Central memory CD4-positive, alpha-beta T cell (primary cell): ENCODE measurements at places on chromosomes 12 and 14.
A peak's percentile ranks its signal among the peaks of the same experiment; 100 is the strongest.

GRCh38 chr14:25537846-25538455, 488.0 kb upstream of the STXBP6 start:
- DNase-seq, result no peak

DNA sequence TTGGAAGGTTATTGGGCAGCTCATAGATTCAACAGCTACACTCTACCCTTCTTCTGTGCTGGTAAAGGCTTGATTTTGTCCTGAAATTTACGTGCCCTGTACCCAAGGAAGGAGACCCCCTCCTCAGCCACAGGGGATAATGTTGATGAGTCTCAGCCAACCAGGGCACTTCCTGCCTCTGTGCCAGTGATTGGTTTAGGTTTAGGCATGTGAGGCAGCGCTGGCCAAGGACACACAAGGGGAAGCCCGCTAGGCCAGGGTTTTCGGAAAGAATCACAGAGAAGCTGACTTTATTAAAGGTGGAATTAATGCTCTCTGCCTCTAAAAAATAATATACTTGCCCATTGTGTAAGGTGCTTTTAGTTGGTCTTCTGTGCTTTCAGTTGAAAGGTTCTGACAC, 15.4 kb upstream of the CTDSP2 start:
- no peak for DNase-seq

GRCh38 chr14:22561661-22562579, 27.1 kb downstream of the DAD1 start:
- peak; percentile 94 for DNase-seq

GRCh38 chr14:87630846-87631245, 362.1 kb downstream of the GALC start:
- DNase-seq, result no peak

GRCh38 chr12:14272956-14273912, 92.2 kb upstream of the ATF7IP start:
- DNase-seq, result no peak

GRCh38 chr14:20662968-20663732, 21.2 kb upstream of the RNASE4 start:
- peak; percentile 72 for DNase-seq

GRCh38 chr14:53501361-53502211, 348.5 kb upstream of the DDHD1 start:
- no peak for DNase-seq

DNA sequence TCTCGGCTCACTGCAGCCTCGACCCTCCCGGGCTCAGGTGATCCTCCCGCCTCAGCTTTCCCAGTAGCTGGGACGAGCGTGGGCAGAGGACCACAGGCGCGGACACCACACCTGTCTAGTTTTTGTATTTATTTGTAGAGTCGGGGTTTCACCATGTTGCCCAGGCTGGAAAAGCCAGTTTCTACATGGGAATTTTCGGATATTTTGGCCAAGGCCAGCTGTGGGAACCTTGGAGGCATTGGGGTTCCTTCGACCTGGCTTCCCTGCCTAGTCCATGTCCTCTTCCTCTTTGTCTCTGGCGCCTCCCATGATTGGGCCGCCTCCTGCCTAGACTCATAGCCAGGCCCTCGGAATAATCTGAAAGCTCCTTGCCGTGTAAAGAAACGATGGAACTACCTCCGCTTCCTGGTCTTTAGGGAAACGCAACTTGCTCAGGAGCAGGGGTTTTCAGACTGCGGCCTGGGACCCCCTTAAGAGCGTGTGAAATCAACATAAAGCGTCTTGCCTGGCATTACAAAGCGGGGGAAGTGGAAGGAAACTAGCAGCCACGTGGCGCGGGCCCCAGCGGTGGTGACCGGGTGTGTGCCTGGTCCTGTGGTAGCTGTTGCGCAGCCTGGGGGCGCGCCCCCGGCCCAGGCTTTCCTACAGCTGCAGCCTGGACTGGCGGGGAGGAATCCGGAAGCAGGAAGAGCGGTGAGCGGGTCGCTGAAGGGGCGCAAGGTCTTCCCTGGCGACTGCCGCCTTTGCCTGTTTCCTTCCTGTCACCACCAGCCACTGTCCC, 1.4 kb upstream of the HSP90AA1 start:
- DNase-seq, result peak; percentile 37

- no peak for DNase-seq
Observed at GRCh38 chr12:117836476-117836875, 132.3 kb downstream of the KSR2 start.

DNA sequence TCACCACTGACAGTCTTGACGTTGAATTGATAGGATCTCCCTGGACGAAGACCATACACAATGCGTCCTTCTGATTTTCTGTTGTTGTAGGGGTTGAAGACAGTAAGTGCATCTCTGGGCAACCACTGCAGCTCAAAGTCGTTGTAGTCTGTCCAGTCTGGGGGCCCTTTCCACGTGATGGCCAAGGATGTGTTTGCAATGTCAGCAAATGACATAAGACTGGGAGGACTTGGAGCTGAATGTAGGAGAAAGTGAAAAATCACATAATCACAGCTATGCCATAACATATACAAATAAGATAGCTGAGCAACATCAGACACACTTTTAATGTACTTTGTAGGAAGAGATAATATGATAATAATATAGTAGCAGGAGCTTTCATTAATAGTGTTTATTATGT, 77.8 kb downstream of the PTPRB start:
- DNase-seq, result no peak

- no peak for DNase-seq
Observed at GRCh38 chr12:64221651-64222008, 466 bp downstream of the KICS2 start.

DNA sequence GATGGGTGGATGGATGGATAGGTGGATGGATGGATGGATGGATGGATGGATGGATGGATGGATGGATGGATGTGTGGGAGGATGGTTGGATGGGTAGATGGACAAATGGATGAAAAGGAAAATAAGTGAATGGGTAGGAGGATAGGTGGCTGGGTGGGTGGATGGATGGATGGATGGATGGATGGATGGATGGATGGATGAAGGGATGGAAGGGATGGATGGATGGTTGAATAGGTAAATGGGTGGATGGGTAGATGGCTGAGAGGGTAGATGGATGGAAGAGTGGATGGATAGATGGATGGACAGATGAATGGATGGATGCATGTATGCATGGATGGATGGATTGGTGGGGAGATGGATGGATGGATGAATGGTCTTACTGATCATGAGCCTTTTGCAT, 36.5 kb downstream of the MAP1LC3B2 start:
- DNase-seq, result no peak

GRCh38 chr12:89200217-89200616, 152.1 kb downstream of the DUSP6 start:
- no peak for DNase-seq

DNA sequence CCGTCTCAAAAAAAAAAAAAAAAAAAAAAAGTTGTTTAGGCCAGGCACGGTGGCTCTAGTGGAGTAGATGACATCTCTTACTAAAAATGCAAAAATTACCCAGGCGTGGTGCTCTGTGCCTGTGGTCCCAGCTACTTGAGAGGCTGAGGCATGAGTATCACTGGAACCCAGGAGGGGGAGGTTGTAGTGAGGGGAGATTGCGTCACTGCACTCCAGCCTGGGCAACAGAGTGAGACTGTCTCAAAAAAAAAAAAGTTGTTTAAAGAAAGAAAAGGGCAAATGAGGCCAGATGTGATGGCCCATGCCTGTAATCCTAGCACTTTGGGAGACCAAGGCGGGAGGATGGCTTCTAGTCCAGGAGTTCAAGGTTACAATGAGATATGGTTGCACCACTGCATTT, 36.6 kb upstream of the SPPL3 start:
- DNase-seq, result no peak

- DNase-seq, result no peak
Observed at GRCh38 chr12:64039281-64039871, 182.7 kb downstream of the KICS2 start.

DNA sequence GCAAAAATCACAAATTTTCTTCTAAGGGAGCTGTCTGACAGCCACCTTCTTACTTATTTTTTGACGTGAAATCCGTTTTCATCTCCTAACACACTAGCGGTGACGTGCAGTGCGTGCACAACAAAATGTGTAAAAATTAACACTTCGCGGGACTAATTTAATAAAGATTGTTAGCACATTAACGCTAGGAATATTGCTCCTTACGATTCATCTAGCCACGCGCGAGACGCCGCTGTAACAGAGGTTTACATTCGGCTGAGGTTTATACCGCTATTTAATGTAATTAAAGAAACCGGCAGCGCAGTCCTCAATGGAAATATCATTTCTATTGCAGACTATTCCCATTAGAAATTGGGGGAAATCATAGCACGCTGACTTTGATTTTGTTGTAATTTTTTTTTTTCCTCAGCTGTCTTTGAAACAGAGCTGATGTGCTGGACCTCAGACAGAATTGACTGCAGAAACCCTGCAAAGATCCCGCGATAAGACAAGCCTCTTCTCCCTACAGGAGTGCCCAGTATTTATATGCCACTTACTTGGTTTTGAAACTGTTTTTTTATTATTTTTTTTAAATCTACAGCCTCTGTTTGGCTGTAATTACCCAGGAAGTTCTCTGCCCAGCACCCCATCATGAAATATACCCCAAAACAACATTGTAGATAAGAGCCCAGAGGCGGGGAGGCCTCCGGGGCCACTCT, 31.2 kb downstream of the BCL11B start:
- DNase-seq, result no peak

DNA sequence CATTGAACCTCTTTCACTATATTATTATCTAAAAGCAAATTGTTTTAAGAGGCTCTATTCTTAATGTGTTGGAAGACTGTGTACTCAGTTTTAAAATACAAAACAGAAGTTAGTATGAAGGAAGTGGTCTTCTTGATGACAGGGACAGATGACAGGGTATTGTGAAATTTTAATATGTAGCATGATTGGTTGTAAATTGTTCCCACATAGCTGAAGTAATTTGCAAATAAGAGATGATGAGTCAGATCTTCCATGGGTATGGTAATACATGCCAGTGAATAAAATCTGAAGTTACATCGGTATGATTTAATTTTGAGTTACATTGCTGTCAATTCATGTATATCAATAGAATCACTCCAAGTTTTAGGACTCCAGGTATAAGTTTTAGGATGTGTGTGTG, 454.8 kb downstream of the AEBP2 start:
- DNase-seq, result no peak
